ENCODE measurements at places on chromosomes 4 and X.

DNA sequence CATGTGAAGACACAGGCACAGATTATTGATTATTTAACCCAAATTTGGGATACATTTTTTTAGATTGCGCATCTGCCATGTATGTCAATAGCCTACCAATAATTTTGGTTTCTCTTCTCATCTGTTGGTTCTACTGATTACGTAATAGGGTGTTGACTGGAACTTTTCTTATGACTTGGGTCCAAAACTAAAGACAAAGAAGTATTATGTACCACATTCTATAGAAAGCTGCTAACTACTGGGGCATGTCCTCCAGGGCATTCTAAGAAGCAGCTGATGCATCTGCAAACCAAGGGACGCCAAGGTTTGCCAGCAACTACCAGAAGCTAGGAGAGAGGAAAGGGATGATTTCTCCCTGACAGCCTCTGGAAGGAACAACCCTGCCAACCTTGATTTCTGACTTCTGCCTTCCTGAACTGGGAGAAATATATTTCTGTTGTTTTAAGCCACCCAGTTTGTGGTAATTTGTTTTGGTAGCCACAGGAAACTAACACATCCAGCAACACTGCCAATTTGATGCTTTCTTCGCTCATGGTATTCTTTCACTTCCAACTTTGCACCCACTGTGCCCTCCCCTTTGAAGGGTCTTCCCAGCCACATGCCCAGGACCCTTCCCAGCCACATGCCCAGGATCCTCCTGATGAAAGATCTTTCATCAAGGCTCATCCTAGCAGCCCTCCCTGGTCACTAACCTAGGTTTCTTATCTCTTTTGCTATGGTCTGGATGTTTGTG is 15.9 kb upstream of the TLR1 start:
- no peak for DNase-seq

GRCh38 chr4:5198656-5199541 is 147.6 kb downstream of the STK32B start:
- no peak for DNase-seq

DNA sequence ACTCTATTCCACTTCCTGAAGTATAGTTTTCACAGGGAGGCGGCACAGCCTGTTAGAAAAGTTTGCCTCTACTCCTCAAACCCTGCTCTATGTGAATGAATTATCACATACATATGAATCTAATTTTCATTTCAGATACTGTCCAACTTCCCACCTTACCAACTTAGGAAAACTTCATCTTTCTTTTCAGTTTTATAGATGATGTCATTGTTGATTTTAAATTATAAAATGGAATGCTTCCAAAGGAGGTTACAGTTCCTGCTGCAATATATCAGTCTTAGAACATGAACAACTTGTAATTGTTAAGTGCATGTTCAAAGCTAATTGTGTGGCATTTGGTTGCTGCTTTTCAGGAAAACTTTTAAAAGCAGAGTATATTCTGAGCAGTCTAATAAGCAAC is 92.4 kb downstream of the NEUROG2 start:
- DNase-seq = no peak

DNA sequence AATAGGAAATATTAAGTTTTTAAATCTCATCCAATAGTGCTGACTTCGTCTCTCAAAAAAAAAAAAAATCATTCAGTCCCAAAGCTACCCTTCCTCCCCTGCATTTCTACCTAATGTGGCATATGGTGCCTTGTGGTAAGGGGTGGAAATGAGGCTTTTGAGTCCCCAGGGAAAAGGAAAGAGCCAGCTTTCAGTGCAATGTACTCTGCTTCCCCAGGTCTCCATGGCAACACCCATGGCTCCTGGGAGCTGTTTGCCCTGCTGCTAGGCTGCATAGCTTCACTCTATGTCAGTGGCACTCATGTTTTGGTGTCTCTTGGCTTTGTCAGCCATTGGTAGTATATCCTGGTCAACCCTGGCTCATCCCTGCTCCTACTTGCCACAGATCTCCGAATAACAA is 175.9 kb downstream of the SLC39A8 start:
- no peak for DNase-seq

GRCh38 chrX:3384327-3384726 is 37.9 kb upstream of the MXRA5 start:
- DNase-seq = no peak

GRCh38 chrX:103254171-103254824 is 657 bp downstream of the TCEAL8 start:
- peak; percentile 47 for DNase-seq

- no peak for DNase-seq
Observed at GRCh38 chr4:150699599-150699998, 117.6 kb downstream of the MAB21L2 start.

GRCh38 chr4:80219301-80220025 is 22.2 kb downstream of the PRDM8 start:
- no peak for DNase-seq

GRCh38 chr4:157779081-157779480 is 393.7 kb downstream of the GASK1B start:
- no peak for DNase-seq

GRCh38 chr4:73847526-73848182 is 5.4 kb upstream of the PF4V1 start:
- DNase-seq = no peak

GRCh38 chr4:40626183-40626990 is 3.3 kb downstream of the RBM47 start:
- no peak for DNase-seq

- peak; percentile 47 for DNase-seq
Observed at GRCh38 chr4:169566021-169566818, 46.2 kb downstream of the NEK1 start.

GRCh38 chr4:7302781-7303404 is 110.6 kb downstream of the SORCS2 start:
- no peak for DNase-seq

DNA sequence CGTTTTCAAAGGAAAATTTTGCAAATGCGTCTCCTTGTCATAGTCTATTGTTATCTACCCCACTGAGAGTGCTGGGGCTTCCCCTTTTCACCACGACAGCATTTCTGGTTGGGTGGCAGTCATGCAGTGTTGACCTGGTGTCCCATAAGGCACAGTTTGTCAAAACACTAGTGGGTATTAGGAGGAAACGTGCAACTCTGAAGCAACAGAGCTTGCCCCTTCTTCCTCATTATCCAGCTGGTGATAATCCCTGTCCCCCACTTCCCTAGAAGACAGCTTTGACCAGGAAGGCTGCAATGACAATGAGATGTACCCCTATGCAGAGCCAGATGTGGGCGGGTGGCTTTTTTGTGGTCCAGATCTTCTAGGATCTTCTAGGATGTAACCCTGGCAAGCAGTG is 1.8 kb downstream of the TBC1D1 start:
- peak; percentile 63 for DNase-seq

- no peak for DNase-seq
Observed at GRCh38 chr4:73538162-73538561, 56.6 kb downstream of the AFM start.

- no peak for DNase-seq
Observed at GRCh38 chr4:98803251-98803650, 125.7 kb downstream of the EIF4E start.

GRCh38 chr4:57119054-57119651 is 9.0 kb upstream of the IGFBP7 start:
- no peak for DNase-seq

- peak; percentile 15 for DNase-seq
Observed at GRCh38 chr4:165301833-165302232, 25.6 kb upstream of the MSMO1 start.

- DNase-seq = peak; percentile 41
Observed at GRCh38 chr4:76897536-76898384, at the start of gene SOWAHB. Gene SOWAHB, minus strand, starts transcription at chr4:76898144. Its CDS starts 295 bp downstream, at chr4:76897849.

GRCh38 chr4:71201057-71201456 is 137.8 kb upstream of the SLC4A4 start:
- DNase-seq = no peak

DNA sequence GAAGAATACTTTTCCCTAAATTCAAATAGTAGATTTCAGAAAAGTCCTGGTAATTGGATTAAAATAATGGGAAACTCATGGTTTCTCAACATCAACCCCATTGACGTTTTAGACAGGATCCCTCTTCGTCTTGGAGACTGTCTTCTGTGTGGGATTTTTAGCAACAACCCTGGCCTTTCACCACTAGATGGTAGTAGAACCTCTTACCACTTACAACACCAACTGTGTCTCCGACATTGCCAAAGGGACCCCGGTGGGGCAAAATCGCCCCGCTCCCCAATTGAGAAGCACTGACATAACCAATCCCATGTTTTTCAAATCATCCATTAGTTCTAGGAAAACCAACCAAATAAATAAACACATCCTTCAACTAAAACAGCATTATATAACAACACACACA is 16.9 kb upstream of the ANOS1 start:
- DNase-seq = peak; percentile 10

DNA sequence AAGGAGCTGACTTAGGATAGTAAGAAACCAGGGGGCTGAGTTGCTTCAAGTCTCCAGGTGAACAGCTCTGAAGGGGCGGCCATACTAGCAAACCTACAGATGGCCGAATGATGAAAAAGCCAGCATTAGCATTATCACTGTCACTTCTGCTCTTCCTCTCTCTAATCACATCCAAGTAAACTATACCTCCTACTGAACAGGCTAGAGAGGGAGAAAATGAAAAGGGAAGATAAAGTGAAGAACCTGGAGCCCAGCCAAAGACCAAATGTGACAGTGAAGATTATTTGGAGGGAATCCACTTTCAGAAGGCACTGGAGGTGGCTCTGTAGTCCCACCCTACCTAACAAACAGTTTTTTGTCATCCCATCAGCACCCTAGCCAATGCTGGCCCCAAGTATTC is 50.4 kb upstream of the PRPS1 start:
- no peak for DNase-seq

GRCh38 chrX:1526565-1526964 is 10.4 kb downstream of the P2RY8 start:
- DNase-seq = no peak

DNA sequence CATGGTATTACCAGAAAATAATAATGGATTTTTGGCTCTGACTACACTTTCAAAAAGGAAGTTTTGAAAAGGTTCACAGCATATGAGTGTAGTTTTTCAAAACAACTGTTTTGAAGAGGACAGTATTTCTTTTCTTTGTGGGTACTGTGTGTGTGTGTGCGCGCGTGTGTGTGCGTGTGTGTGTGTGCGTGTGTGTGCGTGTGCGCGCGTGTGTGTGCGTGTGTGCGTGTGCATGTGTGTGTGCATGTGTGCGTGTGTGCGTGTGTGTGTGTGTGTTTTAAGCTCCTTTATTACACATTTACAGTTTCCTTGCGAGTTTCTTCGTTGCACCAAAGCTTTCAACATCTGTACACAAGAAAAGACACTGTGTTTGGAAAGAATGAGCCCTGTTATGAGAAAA is 755.4 kb downstream of the SH3BGRL start:
- DNase-seq = no peak

DNA sequence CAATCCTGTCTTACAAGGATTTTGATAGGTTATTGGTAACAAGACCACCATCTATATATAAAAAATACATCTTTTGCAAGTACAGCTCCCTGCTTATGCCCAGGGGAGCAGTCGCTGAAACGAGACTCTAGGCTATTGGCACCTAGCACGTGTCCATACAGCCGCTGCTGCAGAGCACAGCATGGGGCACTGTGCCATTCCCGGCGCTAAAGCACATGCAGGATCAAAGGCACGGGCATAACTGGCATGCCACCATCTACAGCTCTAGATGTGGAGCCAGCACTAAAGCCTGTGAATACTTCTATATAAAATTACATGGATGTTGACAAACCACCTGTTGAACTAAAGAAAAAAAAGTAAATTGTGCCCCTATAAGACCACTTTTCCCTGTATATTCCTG is 144.8 kb downstream of the COL25A1 start:
- DNase-seq = no peak

DNA sequence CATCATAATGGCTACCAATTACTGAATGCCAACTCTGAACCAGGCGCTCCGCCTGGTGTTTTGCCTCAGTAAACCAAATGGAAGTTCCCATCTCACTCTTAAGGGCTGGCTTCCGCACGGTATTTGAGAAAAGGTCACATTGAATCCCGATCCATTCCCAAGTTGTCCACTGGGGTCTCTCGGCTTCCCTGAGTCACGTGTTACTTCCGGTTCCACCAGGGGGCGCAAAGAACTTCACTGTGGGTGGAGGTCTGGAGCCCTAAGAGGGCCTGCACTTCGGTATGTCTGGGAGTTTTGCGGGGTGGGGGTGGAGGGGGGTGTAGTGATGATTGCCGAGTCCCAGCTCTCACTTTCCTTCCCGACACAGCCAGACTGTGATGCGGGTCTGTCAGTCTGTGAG is 13.4 kb upstream of the NHS start:
- no peak for DNase-seq

GRCh38 chrX:48648336-48648751 is 35.3 kb upstream of the WAS start:
- peak; percentile 64 for DNase-seq

DNA sequence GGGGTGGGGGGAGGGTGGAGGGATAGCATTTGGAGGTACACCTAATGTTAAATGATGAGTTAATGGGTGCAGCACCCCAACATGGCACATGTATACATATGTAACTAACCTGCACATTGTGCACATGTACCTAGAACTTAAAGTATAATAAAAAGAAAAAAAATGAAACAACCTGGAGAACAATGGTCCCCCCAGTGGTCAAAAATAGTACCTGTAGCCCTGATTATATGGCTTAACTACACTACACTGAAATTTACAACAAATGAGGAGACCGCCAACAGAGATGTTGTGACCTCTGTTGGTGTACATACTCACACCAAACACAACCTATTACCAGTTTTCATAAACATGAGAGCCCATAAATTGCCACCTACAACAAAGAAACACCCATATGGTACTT is 7.3 kb upstream of the MAGEE1 start:
- DNase-seq = no peak

- DNase-seq = peak; percentile 62
Observed at GRCh38 chr4:51843309-51844152, 578 bp downstream of the DCUN1D4 start.

GRCh38 chr4:124111922-124112321 is 600.6 kb downstream of the ANKRD50 start:
- no peak for DNase-seq

GRCh38 chrX:56764975-56765791 is 36.1 kb downstream of the NBDY start:
- DNase-seq = peak; percentile 33

DNA sequence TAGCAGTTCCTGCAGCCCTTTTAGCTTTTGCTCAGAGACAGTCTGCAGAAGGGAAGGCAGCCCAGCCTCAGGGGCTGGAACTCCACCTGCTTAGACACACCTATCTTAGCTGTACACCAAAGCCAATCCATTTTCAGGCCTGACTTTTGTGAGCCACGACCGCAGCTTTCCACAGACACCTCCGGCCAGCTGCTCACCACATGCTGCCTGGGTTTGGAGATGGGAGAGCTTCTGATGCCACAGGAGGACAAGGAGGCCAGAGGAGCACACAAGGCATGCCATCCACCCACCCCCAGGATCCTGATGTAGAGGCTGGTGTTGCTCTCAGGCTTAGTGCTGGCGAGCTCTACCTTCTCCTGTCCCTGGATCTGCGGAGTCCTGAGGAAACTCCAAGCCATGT is 141.8 kb upstream of the NALF2 start:
- DNase-seq = no peak

GRCh38 chr4:109879081-109879480 is 31.2 kb downstream of the LRIT3 start:
- no peak for DNase-seq

GRCh38 chrX:41543668-41544067 is 96.5 kb downstream of the NYX start:
- no peak for DNase-seq
